H54 (cell line): ENCODE measurements at places on chromosomes 2 and 18.
A peak's percentile ranks its signal among the peaks of the same experiment; 100 is the strongest.

DNA sequence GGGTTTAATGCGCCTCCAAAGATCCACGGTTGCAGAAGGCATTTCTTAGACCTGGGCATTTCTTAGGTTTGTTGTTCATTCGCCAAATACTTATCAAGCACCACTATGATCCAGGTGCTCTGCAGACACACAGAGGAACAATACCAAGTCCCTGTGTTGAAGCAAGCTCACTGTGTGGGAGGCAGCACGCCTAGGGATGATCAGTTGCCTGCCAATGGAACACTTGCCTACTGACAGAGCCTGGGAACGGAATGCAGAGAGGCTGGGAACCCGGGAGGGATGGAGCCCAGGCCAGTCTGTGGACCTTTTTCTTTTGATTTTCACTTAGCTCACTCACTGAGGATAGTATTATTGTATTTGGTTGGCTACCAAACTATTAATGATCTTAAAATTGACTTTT is 1.9 kb upstream of the GRP start:
- no peak for DNase-seq

DNA sequence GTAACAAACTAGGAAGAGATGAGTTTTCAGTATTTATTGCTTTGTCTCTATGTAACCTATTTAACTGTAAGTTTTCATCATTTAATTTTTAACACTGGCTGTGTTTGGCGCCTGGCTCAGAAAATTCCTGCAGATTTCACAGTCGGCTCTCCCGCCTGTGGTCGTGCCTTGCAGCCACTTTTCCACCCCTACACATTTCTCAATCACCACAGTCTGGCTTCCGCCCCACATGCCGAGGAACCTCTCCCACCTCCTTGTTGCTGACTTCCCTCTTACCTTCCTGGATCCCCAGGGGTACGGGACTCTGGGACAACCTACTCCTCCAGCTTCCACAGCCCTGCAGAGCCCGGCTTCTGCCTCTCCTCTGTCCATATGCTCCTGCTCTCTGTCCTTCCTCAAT is 41.6 kb upstream of the MGAT4A start:
- no peak for DNase-seq

- DNase-seq = no peak
These were observed 100.6 kb downstream of the BABAM2 start for GRCh38 chr2:27991146-27991545.

DNA sequence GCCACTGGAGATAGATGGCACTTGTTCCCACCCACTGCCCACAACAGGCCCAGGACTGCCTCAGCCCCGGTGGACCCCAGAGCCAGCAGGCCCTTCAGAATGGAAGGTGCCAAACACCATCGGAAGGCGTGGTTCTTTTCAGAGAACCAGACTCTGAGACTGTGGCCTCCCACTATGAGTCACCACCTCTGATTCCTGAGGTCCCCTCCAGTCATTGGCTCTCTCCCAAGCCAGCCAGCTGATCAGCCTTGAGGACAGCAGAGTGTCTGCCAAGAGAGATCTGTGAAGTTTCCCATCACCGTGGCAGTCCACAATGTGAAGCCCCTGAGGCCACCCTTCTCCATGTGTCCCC is 10.4 kb upstream of the MAP3K2 start:
- DNase-seq = peak; percentile 97

DNA sequence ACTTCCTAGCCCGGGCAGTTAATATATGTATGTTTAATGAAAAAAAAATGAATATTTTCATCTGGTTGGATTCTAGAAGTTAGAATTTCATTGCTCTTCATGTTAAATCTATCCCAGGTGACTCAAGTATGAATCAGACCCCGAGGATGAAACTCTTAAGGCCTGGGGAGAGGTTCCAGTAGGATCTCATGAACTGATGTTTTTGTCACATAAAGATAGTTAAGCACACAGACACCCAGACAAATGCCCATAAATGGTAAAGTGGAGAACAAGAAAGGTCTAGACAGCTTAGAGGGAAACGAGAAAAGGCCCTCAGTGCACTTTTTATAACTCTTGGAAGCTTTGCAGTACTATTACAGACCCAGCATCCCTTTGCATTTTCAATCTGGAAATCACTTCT is 114.1 kb downstream of the RIF1 start:
- no peak for DNase-seq

- DNase-seq = no peak
These were observed 19.4 kb downstream of the FOSL2 start for GRCh38 chr2:28411956-28412609.

GRCh38 chr18:76672627-76673026 is 149.7 kb upstream of the ZNF236 start:
- no peak for DNase-seq

- DNase-seq = no peak
These were observed 12.1 kb upstream of the SRSF7 start for GRCh38 chr2:38763228-38763627.
